A375 (cell line): ENCODE measurements at places on chromosomes 11 and 22. TPM values are rescaled to one million over a fixed set of nuclear protein-coding genes. Genes with fewer than 3 reads are reported as not detected.

CABP4 gene
- 0.15 TPM in 1 of 2 replicates, not detected in the other for total RNA-seq

C11orf42 gene
- not detected in 2 replicates for total RNA-seq

LAYN gene
- total RNA-seq = not detected in 2 replicates

APOA5 gene
- total RNA-seq = not detected in 2 replicates

TMEM80 gene
- total RNA-seq = 14.2 and 18.2 TPM in 2 replicates

CASP12 gene
- not detected in 2 replicates for total RNA-seq

CALCA gene
- total RNA-seq = not detected in 2 replicates

ZW10 gene
- total RNA-seq = 18.8 and 21.1 TPM in 2 replicates

TUBA8 gene
- 0.72 and 1.4 TPM in 2 replicates for total RNA-seq

IGF2 gene
- total RNA-seq = not detected in 2 replicates

KBTBD3 gene
- 2.3 and 2.4 TPM in 2 replicates for total RNA-seq

CCDC117 gene
- total RNA-seq = 8.2 and 8.5 TPM in 2 replicates

MS4A13 gene
- 0.13 and 0.30 TPM in 2 replicates for total RNA-seq

TMEM109 gene
- 85.6 and 125 TPM in 2 replicates for total RNA-seq

OR4A16 gene
- total RNA-seq = not detected in 2 replicates

OR52H1 gene
- total RNA-seq = not detected in 2 replicates

E2F8 gene
- total RNA-seq = 3.0 and 5.0 TPM in 2 replicates

CECR2 gene
- total RNA-seq = 0.48 and 1.0 TPM in 2 replicates

TSGA10IP gene
- total RNA-seq = not detected in 2 replicates

OR5B21 gene
- total RNA-seq = not detected in 2 replicates

LRRC32 gene
- total RNA-seq = not detected in 2 replicates

SGSM1 gene
- total RNA-seq = not detected in 2 replicates

GGTLC3 gene
- total RNA-seq = not detected in 2 replicates

SLC1A2 gene
- not detected in 2 replicates for total RNA-seq
